ENCODE measurements at places on chromosomes 2 and 18. TPM values are rescaled to one million over a fixed set of nuclear protein-coding genes. Genes with fewer than 3 reads are reported as not detected.

- no peaks in the 10 kb centered on the region for H3K4me1 ChIP-seq
- H3K36me3 ChIP-seq = no peaks in the 10 kb centered on the region
- H3K4me3 ChIP-seq = no peak overlapping the region
- H3K27ac ChIP-seq = no peak overlapping the region
- no peak for DNase-seq
- H3K27me3 ChIP-seq = no peaks in the 10 kb centered on the region
Measured at GRCh38 chr2:121828281-121828731, 72.9 kb downstream of the TSN start.

GRCh38 chr2:49582946-49583345, 428.6 kb upstream of the FSHR start:
- no peaks in the 10 kb centered on the region for H3K36me3 ChIP-seq
- no peaks in the 10 kb centered on the region for H3K4me1 ChIP-seq
- no peaks in the 10 kb centered on the region for H3K27me3 ChIP-seq
- no peak overlapping the region for H3K27ac ChIP-seq
- H3K4me3 ChIP-seq = no peak overlapping the region

- no peak for DNase-seq
- H3K27ac ChIP-seq = no peak overlapping the region
Measured at GRCh38 chr2:190618030-190618429, 30.9 kb upstream of the NAB1 start.

- H3K4me1 ChIP-seq = peaks cover 4% of the 10 kb centered on the region
- H3K27ac ChIP-seq = no peak overlapping the region
- DNase-seq = no peak
- H3K27me3 ChIP-seq = no peaks in the 10 kb centered on the region
- H3K4me3 ChIP-seq = no peak overlapping the region
- no peaks in the 10 kb centered on the region for H3K36me3 ChIP-seq
Measured at GRCh38 chr18:74412116-74412880, 44.8 kb downstream of the DIPK1C start.

DNA sequence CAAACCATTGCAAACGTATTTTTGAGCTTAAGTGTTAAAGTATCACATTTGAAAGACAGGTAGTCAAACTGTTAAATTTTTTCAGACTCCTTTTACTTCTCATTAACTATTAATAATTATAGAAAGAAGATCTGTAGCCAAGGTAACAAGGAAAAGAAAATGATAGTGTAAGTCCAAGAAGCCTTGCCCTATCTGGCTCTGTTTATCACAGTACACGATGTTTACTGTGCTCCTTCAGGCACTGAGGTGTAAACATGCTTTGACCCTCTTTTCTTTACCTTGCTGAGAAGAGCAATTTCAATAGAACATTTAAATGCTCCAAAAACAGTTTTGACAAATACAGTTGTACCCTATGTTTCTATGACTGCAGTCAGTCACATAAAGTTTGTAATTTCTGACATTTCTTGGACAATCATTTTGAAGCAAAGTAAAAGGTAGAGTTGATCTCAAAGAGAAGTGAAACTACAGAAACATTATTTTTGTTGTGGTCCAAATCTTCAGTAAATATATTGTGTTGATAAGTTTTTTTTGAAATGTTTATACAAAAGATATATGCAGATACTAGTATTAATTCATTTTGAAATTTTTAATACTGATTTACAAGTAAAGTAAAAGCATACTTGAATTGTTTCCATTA, 152.6 kb upstream of the KYNU start:
- H3K27ac ChIP-seq = no peak overlapping the region
- no peaks in the 10 kb centered on the region for H3K36me3 ChIP-seq
- no peaks in the 10 kb centered on the region for H3K27me3 ChIP-seq
- no peak overlapping the region for H3K4me3 ChIP-seq
- H3K4me1 ChIP-seq = no peaks in the 10 kb centered on the region

DNA sequence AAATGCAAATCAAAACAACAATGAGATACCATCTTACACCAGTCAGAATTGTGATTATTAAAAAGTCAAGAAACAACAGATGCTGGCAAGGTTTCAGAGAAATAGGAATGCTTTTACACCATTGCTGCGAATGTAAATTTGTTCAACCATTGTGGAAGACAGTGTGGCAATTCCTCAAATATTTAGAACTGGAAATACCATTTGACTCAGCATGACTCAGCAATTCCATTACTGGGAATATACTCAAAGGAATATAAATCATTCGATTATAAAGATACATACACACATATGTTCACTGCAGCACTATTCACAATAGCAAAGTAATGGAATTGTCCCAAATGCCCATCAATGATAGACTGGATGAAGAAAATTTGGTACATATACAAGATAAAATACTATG, 516.7 kb downstream of the ERBB4 start:
- no peaks in the 10 kb centered on the region for H3K27me3 ChIP-seq
- no peaks in the 10 kb centered on the region for H3K4me1 ChIP-seq
- DNase-seq = no peak
- H3K4me3 ChIP-seq = no peak overlapping the region

GRCh38 chr2:111128096-111128495, 7.4 kb downstream of the BCL2L11 start:
- H3K4me1 ChIP-seq = peaks cover 15% of the 10 kb centered on the region
- peaks cover 31% of the 10 kb centered on the region for H3K36me3 ChIP-seq
- H3K4me3 ChIP-seq = no peak overlapping the region

GRCh38 chr18:2629003-2629402, 26.5 kb upstream of the SMCHD1 start:
- H3K27me3 ChIP-seq = no peaks in the 10 kb centered on the region
- no peak for DNase-seq
- no peak overlapping the region for H3K4me3 ChIP-seq
- H3K36me3 ChIP-seq = no peaks in the 10 kb centered on the region

DNA sequence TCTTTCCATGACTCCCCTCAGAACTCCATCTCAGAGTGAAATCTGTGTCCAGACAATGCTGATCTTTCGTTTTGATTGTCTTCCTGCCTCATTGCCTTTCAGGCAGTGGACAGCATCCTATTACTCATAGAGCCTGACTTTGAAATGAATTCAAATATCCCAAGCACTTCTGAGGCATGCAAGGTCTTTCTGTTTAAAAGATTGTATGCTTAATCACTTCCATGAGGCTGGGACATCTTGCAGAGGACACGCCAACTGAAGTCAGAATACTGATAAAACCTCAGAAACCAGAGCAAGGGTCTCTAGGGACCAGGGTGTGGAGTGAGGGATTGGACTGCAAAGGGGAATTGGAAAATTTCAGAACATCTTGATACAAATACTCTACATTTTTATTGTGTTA, 836.5 kb upstream of the ID2 start:
- no peaks in the 10 kb centered on the region for H3K36me3 ChIP-seq
- H3K27ac ChIP-seq = no peak overlapping the region
- H3K27me3 ChIP-seq = no peaks in the 10 kb centered on the region
- no peak overlapping the region for H3K4me3 ChIP-seq
- no peaks in the 10 kb centered on the region for H3K4me1 ChIP-seq

DNA sequence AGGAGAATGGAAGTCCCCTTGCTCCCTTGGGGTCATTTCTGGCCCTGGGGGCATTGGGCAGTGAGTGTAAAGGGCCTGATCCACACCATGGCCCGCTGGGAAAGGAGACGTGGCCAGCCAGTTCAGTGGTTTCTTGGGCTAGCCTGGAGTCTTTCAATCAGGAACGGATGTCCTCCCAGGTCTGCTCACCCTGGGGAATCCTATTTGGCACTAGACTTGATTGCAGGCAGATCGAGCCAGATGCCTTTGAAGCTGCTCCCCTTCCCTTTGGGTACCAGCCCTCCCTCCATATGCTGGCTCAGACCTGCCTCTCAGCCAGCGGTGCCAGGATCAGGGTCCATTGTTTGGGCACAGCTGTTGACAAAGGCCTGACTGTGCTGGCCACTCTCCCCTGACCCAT, 11.0 kb downstream of the FBLN7 start:
- DNase-seq = no peak
- no peaks in the 10 kb centered on the region for H3K4me1 ChIP-seq
- H3K36me3 ChIP-seq = no peaks in the 10 kb centered on the region
- H3K27ac ChIP-seq = no peak overlapping the region

GRCh38 chr2:231720292-231720986, 12.1 kb downstream of the PTMA start:
- H3K27me3 ChIP-seq = no peaks in the 10 kb centered on the region
- DNase-seq = no peak
- no peak overlapping the region for H3K4me3 ChIP-seq

DNA sequence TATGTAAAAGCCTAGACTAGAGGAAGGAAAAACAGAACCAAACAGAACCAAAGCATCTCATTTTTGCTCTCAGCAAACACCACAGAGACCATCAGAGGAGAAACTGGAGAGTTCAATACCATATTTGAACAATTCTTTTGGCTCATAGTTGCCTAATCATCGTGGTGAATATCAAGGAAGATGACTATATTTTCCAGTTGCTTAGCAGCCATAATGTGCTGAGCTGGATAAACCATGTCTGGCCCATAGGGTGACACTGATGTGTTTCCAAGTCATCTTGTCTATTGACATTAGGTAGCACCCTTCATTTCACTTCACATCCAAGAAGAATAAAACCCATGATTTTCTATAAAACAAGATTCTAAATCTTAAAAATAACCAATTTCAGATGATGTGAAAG, 5.9 kb upstream of the XRCC5 start:
- H3K27me3 ChIP-seq = no peaks in the 10 kb centered on the region
- H3K4me1 ChIP-seq = no peaks in the 10 kb centered on the region
- no peaks in the 10 kb centered on the region for H3K36me3 ChIP-seq
- DNase-seq = no peak
- H3K27ac ChIP-seq = no peak overlapping the region
- H3K4me3 ChIP-seq = no peak overlapping the region

DNA sequence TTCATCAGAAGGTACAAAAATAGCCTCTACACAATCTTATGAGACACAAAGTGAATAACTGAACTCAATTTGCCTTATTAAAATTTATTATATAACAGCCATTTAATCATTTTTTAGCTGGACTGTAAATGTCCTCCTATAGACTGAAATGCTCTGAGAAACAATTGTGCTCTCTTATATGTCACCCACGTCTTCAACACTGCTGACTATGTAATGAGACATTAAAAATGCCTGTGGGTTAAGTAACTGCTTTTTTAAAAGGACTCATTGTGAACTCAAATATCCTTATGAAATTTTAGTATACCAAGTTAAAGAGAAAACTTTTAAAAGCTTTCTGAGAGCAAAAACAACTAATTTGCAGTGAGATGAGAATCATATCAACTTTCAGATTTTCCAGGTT, 10.4 kb upstream of the GALNT1 start:
- H3K27ac ChIP-seq = no peak overlapping the region
- H3K27me3 ChIP-seq = no peaks in the 10 kb centered on the region
- no peaks in the 10 kb centered on the region for H3K36me3 ChIP-seq
- DNase-seq = no peak
- no peak overlapping the region for H3K4me3 ChIP-seq
- H3K4me1 ChIP-seq = no peaks in the 10 kb centered on the region

GRCh38 chr2:237859533-237860272, at the start of gene RAMP1:
Gene RAMP1, plus strand, starts transcription at chr2:237859623. Its CDS starts 53 bp downstream, at chr2:237859676.
- no peaks in the 10 kb centered on the region for H3K36me3 ChIP-seq
- DNase-seq = no peak
- peaks cover 25% of the 10 kb centered on the region for H3K27me3 ChIP-seq
- peaks cover 18% of the 10 kb centered on the region for H3K4me1 ChIP-seq
- peak within 1 kb of the TSS; percentile 34 for H3K4me3 ChIP-seq

- H3K27ac ChIP-seq = no peak overlapping the region
- no peaks in the 10 kb centered on the region for H3K4me1 ChIP-seq
- no peak overlapping the region for H3K4me3 ChIP-seq
- H3K27me3 ChIP-seq = no peaks in the 10 kb centered on the region
Measured at GRCh38 chr2:121793816-121794215, 38.4 kb downstream of the TSN start.

DNA sequence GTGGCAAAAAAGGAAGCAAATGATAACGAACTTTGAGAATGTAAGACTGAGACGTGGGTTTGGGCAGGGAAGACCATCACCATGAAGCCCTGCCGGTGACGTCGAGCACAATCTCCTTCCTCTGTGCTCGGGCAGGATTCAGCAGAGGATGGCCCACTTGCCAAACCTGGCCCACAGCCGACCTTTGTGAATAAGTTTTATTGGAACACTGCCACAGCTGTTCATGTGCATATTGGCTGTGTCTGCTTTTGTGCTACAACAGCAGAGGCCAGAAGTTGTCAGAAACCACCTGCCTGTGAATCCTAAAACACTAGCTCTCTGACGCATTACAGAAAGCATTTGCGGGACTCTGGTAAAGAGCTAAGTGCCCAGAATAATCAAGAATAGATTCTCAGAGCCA, 223.9 kb downstream of the MYT1L start:
- no peak for DNase-seq
- no peak overlapping the region for H3K4me3 ChIP-seq
- peaks cover 10% of the 10 kb centered on the region for H3K27me3 ChIP-seq
- no peaks in the 10 kb centered on the region for H3K36me3 ChIP-seq
- H3K4me1 ChIP-seq = no peaks in the 10 kb centered on the region
- no peak overlapping the region for H3K27ac ChIP-seq

DNA sequence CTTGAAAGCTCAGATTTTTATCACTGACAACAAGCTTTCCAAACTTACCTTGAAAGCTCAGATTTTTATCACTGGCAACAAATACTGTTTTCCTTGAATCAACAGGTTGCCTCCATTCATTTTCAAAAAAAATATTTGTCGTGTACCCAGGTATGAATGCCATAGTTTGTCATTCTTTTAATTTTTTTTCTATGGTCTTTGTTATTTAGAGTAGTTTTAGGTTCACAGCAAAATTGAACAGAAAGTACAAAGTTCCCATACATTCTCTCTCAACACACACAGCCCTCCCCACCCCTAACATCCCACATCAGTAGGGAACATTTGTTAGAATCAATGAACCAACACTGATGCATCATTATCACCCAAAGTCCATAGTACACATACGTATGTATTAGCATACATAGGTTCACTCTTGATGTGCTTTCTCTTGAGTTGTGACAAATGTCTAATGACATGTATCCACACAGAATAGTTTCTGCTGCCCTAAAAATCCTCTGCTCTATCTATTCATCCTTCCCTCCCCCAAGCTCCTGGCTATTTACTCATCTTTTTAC, 25.9 kb downstream of the WDR33 start:
- H3K27me3 ChIP-seq = no peaks in the 10 kb centered on the region
- DNase-seq = no peak
- H3K4me1 ChIP-seq = peaks cover 22% of the 10 kb centered on the region
- peaks cover 6% of the 10 kb centered on the region for H3K36me3 ChIP-seq

FHL2 gene
- total RNA-seq = 53.7 TPM

AP1S3 gene
- total RNA-seq = 0.59 TPM

NAT8 gene
- total RNA-seq = not detected

MRPS9 gene
- total RNA-seq = 16.5 TPM

SCLY gene
- 13.6 TPM for total RNA-seq

KIAA2012 gene
- total RNA-seq = not detected

MYL12B gene
- total RNA-seq = 301 TPM

AQP12A gene
- total RNA-seq = not detected

IFIH1 gene
- 12.6 TPM for total RNA-seq

AOX1 gene
- total RNA-seq = 87.3 TPM

CRYGD gene
- not detected for total RNA-seq

APLF gene
- 10.5 TPM for total RNA-seq

CDKL4 gene
- total RNA-seq = 0.42 TPM

PID1 gene
- total RNA-seq = 33.1 TPM

POTEE gene
- total RNA-seq = not detected
